Cortex of kidney (tissue), 1 donor: ENCODE measurements at places on chromosomes 12 and 14.

DNA sequence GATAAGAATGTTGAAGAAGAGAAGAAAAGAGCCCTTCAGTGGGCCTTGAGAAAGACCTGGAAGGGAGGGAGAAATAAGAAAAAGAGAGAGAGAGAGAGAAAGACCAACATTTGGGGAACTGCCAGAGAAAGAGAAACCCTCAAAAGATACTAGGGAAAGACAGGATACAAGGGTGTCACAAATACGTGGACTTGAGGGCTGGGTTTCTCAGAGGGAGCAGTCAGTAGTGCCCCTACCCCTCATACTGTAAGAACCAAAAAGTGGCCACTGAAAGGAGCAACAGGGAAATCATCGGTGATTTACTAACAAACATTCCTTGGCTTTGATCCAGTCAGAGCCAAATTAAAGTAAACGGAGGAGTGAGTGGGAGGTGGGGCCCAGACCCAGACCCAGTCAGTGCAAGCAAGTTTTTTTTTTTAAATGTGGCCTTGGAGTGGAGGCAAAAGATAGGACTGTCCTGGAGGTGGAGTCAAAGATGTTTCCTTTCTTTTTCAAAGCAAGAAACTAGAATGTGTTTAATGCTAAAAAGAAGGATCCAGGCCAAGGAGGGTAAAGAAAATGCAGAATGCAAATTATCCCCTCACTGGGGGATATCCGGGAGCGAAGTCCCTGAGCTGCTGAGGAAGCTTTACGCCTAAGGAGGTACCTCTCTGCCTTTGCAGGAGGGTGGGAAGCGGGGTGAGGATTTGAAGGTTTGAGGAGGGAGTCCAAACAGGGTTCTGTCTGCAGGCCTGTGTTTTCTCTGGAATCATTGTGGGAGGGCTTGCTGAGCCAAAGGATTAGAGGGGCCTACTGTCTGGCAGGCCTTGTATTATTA, 143.5 kb upstream of the AMIGO2 start:
- DNase-seq, result no peak

GRCh38 chr14:77917491-77918201, 117.7 kb downstream of the ADCK1 start:
- DNase-seq, result no peak

- no peak for DNase-seq
These were observed 23.1 kb downstream of the AEBP2 start for GRCh38 chr12:19462406-19462805.

GRCh38 chr14:94679937-94680861, 68.0 kb downstream of the SERPINA3 start:
- no peak for DNase-seq

- DNase-seq, result no peak
These were observed 202.2 kb downstream of the EXOC5 start for GRCh38 chr14:57066463-57066862.
